ENCODE measurements at places on chromosomes 4 and X.

- DNase-seq = no peak
These were observed 737.5 kb upstream of the MAGEB2 start for GRCh38 chrX:29477878-29478277.

DNA sequence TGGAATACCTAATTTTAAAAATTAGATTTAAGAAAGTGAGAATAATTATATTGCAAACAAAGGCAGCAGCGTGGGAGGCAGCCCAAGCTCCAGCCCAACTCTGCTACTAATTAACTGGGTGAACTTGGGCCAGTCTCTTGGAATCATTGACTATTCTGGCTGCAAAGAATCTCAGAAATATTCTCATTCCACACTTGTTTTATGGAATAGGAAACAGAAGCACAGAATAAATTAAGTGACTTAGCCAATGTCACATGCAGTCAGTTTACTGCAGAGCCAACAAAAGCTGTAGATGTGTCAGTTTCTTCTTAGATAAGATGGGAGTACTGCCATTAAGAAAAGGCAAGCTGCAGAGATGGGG, 132.6 kb upstream of the FAM9B start:
- DNase-seq = no peak

DNA sequence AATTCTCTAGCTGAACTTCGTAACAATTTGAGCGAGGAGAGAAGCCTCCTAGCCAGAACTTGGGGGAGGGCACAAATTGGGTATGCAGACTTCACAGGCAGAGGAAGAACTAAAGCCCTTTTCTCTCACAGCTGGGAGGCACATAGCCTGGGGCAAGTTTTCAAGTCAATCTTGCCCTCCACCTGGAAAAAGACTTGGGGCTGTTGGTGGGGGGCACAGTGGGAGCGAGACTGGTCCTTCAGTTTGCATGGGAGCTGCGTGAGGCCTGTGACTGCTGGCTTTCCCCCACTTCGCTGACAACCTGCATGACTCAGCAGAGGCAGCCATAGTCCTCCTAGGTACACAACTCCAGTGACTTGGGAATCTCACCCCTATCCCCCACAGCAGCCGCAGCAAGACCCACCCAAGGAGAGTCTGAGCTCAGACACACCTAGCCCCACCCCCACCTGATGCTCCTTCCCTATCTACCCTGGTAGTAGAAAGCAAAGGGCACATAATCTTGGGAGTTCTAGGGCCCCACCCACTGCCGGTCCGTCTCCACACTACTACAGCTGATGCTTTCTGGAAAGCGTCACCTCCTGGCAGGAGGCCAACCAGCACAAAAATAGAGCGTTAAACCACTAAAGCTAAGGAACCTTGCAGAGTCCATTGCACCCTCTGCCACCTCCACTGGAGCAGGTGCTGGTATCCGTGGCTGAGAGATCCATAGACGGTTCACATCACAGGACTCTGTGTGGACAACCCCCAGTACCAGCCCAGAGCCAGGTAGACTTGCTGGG, 160.8 kb downstream of the CBLL2 start:
- no peak for DNase-seq

GRCh38 chr4:113435893-113436292, 325.6 kb downstream of the CAMK2D start:
- DNase-seq = no peak

GRCh38 chr4:56618734-56619133, 62.4 kb downstream of the HOPX start:
- no peak for DNase-seq

DNA sequence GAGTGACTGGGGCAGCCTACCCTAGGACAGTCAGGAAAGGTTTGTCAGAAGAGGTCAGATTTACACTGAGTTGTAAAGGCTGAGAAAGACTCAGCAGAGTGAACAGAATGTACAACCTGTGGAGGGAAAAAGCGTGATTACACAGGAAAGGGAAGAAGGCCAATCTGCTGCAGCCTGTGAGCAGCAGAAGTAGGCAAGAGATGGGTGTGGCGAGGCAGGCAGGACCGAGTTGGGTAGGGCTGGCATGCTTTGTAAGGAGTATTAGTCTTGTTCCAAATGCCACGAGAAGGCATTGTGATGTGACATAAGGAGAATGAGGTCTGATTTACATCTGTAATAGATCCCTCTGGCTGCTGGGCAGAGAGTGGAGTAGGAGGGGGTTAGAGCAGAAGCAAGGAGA, 12.6 kb downstream of the SGMS2 start:
- DNase-seq = no peak
